ENCODE measurements at places on chromosomes 6 and 20.

GRCh38 chr6:166308033-166308768 is at the start of gene PRR18:
Gene PRR18 (minus strand): TSS chr6:166308392. CDS start chr6:166308142, 250 bp downstream.
- peak; percentile 21 for DNase-seq

GRCh38 chr6:75291331-75291730 is 6.7 kb upstream of the TMEM30A start:
- no peak for DNase-seq

- no peak for DNase-seq
Measured at GRCh38 chr6:90350689-90351554, 54.3 kb upstream of the BACH2 start.

DNA sequence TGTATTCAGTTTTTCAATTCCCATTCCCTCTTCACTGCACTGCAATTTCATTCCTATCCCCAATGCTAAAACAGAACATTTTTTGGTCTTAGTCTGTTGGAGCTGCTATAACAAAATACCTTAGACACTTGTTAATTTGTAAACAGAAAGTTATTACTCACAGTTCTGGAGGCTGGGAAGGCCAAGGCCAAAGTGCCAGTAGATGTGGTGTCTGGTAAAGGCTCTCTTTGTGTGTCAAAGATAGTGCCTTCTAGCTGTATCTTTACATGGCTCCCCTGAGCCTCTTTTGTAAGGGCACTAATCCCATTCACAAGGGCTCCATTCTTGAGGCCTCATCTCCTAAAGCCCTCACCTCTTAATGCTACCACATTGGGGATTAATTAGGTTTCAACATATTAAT is 40.0 kb downstream of the PHIP start:
- DNase-seq, result no peak

DNA sequence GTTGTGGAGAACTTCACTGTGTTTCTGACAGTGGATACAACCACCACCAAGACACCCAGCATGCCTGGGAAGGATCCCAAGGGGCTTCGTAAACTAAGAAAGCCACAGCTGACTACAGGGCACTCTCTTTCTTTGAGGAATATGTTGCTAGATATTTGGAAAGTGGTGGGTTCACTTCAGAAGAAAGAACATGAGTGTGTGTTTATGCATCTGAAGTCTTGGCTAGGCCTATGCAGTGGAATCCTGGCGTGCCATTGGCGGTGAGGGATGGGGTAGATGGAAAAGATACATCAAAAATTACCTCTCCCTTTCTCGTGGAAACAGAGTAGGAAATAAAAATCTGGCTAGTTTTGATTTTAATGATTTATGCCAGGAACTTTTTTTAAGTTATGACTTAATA is 187.7 kb downstream of the PDE7B start:
- DNase-seq, result no peak

DNA sequence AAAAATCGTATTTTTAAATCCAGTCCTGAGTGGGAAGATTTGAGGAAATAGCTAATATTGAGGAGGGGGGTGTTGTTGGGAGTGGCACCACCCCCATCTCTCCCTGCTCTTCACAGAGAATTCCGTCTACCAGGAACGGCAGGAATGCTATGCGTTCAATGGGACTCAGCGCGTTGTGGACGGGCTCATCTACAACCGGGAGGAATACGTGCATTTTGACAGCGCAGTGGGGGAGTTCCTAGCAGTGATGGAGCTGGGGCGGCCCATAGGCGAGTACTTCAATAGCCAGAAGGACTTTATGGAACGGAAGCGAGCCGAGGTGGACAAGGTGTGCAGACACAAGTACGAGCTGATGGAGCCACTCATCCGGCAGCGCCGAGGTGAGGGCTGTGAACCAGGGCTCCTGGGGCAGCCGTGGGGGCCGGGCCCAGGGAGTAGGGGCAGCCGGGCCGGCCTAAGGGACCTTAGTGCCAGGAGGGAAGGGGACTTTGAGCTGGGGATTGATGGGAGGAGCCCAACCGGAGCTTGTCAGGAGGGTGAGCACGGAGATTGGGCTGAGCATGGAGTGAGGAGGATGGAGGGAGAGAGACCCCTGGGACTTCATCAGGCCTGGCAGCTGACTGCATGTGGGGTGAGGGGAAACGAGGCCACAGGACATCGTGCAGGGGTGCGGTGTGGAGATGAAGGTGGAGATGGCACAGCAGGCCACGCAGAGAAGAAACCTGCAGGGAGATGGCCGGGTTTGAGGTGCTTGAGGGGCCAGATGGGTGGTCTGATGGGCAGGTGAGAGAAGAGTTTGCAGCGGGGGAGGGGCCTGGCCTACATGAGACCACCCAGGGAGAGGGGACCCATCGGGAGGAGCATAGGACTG is 41.3 kb downstream of the HLA-DPB1 start:
- DNase-seq, result peak; percentile 36

DNA sequence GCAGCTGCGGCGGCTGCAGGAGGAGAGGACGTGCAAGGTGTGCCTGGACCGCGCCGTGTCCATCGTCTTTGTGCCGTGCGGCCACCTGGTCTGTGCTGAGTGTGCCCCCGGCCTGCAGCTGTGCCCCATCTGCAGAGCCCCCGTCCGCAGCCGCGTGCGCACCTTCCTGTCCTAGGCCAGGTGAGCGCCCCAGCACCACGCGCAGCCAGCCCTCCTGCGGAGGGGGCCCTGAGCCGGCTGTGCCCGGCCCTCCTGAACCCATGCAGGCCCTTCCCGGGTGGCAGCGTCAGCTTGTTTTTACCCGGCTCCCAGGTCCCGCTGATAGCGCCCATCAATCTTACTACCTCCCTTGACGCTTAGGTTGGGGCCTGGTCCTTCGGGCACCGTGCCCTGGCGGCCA is 3.7 kb downstream of the BIRC7 start:
- no peak for DNase-seq

DNA sequence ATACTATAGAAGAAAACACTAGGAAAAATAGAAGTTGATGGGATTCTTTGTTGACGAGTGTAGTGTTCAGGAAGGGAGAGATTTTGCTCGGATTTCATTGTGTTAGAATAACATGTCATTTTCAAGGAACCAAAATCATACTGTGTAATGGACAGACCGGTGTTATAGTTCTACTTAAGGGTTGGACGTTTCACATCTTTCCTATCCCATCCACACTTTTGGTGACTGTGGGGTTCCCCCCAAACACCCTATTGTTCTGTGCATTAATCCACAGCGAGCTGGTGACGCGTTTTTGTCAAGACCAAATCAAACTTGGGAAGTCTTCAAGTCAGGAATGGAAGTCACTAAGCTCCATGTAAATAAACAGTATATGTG is 43.3 kb downstream of the TRIM27 start:
- no peak for DNase-seq

DNA sequence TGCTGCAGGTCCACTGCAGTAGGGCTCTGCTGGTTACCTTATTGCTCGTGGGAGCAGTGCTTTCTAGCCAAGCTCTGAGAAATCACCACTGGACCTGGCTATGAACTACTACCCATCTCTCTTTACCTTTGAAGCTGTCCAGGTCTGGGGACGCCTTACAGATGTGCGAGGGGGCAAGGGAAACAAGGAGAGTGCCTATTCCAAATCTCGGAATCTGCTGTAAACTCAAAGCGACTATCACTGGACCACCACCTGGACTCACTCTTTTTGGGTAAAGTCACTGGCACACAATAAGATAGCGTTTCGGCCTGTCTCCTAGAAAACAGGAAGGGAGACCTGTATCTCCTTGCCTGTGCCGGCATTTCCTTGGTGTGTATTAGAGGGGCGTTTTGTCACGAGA is 5.3 kb downstream of the NRN1 start:
- DNase-seq, result no peak

GRCh38 chr6:163113358-163113962 is 301.1 kb upstream of the QKI start:
- no peak for DNase-seq

GRCh38 chr6:133467231-133467981 is 226.2 kb downstream of the EYA4 start:
- no peak for DNase-seq

- no peak for DNase-seq
Measured at GRCh38 chr20:34834459-34834893, 9.0 kb upstream of the NCOA6 start.

DNA sequence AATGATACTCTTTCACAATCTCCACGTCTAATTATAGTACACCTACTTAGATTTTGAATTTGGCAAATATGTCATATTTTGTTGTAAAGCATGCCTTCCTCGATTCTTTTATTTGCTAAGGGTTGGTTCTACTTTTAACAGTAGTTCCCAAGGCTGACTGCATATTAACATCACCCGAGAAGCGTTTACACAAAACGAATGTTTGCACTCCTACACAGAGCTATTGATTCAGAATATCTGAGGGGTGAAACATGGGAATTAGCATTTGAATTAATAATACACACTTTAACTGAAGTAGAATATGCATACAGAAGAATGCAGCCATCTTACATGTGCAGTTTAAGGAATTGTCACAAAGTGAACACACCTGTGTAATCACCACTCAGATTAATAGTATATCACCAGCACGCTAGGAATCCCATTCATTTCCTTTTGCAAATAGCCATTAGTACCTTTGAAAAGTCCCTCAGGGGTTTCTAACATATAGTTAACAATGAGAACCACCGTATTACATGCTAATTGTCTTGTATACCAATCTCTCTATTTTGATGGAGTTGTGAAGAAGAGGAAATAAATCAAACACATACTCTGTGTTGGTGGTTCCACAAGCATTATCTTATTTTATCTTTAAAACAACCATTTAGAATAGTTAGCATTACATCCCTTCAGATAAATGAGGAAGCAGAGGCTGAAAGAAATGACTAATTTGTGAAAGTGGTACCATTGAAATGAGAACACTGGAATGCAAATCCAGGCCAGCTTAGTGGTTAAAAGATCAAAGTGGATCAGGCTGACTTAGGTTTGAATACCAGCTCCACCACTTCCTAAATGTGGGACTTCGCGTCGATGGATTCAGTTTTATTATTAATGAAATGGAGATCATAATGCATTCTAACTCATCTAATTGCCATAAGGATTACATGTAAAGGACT is 317.6 kb downstream of the HDGFL1 start:
- no peak for DNase-seq

DNA sequence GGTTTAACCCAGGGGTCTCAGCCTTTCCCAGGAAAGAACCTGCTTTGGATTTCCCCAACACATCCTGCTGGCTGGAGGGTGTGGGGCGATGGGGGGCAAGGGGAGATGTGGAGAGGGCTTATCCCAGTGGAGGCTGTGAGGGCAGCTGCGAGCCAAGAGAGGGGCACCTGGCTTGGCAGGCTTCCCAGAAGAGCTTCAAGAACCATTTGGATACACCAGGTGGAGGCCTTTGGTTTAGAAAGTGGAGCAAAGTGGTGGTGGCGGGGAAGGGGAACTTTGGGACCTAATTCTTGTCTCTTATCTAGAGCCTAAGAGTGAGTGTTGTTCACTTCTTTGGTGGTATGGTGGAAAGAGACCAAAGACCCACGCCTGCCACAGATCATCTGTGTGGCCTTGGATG is 12.4 kb downstream of the CD40 start:
- no peak for DNase-seq

DNA sequence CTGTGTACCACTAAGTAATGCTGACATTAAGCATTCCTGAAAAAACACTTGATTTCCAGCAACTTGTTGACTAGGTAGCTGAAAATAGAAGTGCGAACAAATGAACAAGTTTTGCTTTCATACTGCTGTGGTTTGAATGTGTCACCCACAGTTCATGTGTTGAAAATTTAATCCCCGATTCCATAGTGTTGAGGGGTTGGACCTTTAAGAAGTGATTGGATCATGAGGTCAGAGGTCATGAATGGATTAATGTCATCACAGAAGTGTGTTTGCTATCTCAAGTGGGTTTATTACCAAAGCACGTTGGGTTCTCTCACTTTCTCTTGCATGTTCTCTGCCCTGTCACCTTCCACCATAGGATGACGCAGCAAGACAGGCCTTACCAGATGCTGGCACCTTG is 568.5 kb downstream of the UTRN start:
- DNase-seq, result no peak

DNA sequence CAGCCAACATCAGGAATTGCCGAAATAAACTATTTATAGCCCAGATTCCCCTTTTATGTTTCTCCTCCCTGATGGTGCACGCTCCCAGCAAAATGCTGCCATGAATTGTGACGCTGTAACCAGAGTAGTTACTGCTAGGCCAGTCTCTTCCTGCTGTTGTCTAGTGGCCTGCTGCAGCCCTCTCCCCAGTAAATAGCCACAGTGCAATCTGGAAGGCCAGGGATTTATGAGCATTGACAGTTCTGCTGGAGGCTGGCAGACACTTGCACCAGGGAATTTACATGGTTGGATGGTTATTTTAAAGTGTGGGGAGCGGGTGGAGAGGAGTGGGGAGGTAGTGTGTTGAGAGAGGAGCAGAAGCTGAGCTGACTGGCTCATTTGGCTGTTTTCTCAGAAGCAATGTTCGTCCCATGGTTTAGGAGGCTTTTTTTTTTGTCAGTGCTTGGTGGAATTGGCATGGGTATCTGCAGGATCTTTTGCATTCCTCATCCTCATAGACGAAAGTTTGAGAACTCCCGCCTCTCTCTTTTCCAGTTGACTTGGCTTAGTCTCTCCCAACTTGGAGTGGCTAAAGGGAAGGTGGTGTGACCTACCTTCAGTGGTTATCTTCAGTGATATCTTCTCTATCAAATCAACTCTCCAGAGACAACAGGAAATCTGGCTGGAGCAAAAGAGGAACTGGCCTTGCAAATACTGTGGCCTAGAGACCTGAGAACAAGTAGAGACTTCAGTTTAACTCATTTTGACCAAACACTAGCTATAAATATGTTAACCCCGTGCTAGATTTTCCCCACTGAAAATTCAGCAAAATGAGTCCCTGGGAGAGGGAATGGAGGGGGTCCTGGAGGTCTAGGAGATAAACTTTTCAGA is 99.3 kb upstream of the VSTM2L start:
- DNase-seq, result no peak

DNA sequence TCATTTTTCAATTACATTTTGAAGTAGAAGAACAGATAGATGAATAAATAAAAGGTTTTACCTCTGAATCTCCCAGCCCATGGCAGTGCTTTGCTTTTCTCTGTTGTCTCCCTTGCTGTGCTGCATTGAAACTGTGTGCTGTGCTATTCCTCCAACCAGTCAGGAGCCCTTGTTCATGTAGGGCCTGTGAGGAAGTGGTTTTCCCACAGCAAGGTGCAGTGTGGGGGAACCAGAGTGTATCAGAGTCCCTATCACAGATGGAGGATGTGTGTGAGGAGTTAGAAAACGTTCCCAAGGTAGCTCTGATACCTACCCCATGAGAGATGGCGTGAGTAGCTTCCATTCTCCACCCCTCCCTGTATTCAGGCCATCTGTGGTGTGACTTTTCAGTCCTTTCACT is 72.8 kb upstream of the RALGAPA2 start:
- no peak for DNase-seq

GRCh38 chr6:53691252-53691651 is 25.7 kb upstream of the KLHL31 start:
- no peak for DNase-seq

GRCh38 chr6:73969971-73970970 is 274.3 kb downstream of the CD109 start:
- no peak for DNase-seq

- no peak for DNase-seq
Measured at GRCh38 chr20:54557806-54558590, 82.6 kb downstream of the DOK5 start.

DNA sequence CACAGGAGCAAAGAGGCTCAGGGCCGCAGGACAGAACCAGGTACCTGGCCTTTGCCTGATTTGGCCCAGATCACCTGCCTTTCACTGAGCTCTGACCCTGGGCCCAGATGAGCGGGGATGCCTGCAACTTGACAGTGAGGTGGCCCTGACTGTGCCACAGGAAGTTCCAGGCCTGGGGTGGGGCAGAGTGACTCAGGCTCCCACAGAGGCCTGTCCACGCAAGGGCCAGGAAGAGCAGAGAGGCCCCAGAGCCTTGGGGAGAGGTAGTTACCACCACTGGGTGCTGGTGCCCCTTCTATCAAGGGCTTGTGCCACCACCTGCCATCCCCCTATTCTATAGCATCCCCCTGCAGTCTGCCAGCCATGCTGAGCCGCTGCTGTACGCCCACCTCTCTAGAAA is 4.1 kb upstream of the NOL4L start:
- peak; percentile 66 for DNase-seq
